Right forelimb (tissue), 1 donor: ENCODE measurements at places on chromosomes 11 and 22.

- no peak for DNase-seq
These were observed 195.1 kb downstream of the OPCML start for GRCh38 chr11:133337193-133337592.

DNA sequence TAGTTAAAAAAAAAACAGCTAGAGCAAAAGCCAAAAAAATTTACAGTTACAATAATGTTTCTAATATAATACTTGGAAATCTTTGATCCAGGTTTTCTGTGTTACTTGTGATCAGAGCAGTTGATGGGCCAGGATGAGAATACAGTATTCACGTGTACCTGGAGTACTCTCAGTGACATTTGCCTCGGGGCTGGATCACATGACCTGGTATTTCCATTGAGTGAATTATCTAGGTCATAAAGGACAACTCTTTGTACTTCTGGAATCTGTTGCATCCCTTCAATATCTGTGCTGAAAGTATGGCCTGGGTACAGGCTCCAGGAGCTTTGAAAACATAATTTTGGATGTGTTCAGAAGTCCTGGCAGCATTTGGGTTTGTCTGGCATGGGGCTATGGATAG lies 93.5 kb downstream of the GRAMD1B start:
- DNase-seq: no peak

GRCh38 chr11:17974246-17974645 lies 38.6 kb downstream of the SERGEF start:
- no peak for DNase-seq

DNA sequence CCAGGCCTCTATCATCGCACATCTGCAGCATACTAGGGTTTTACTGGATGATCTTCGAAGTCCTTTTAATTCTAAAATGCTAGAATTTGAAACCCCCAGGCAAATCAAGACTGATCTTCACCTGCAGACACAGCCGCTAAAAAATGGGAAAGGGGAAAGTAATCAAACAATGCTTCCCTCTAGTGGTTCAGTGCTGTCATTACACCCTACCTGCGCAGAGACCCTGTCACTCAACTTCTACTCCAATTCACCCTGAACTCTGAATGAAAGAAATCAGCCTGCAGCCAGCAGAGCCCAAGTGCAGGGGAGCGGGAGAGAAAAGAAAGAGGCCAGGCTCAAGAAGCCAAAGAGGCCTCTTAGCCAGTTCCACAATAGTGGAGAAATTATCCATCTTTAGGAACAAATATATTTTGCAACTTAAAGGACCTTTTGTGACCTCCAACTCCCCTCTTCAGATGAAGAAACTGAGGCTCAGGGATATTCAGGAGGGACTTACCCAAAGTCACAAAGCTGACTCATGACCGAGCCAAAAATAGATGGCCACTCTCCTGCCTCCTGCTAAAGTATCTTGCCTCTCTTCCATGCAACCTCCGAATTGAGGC lies 33.0 kb downstream of the SERGEF start:
- DNase-seq: peak; percentile 48

DNA sequence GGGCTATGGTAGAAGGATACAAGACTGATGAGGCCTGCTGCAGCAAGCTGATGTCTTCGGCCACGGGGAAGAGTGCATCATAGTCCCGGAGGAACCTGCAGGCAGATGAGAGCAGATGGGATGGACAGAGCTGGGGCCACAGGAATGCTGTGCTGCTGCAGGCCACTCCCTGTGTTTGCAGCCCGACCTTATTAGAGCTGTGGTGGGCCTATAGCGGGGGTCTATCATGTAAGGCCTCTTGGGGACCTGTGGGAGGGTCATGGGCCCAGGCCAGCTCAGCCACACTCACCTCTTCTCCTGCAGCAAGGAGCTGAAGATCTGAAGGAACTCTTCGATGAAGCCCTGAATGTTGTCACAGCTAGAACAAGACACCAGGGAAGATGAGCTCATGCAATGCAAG lies 31.9 kb downstream of the ASCC2 start:
- DNase-seq: no peak

- DNase-seq: no peak
These were observed 115.5 kb upstream of the DDI1 start for GRCh38 chr11:103920933-103921332.

GRCh38 chr11:95923439-95923727 lies 524 bp downstream of the MTMR2 start:
- no peak for DNase-seq

- DNase-seq: no peak
These were observed 63.0 kb downstream of the GAB2 start for GRCh38 chr11:78354408-78355308.

GRCh38 chr11:61297746-61298145 lies 2.6 kb upstream of the VWCE start:
- DNase-seq: peak; percentile 49

DNA sequence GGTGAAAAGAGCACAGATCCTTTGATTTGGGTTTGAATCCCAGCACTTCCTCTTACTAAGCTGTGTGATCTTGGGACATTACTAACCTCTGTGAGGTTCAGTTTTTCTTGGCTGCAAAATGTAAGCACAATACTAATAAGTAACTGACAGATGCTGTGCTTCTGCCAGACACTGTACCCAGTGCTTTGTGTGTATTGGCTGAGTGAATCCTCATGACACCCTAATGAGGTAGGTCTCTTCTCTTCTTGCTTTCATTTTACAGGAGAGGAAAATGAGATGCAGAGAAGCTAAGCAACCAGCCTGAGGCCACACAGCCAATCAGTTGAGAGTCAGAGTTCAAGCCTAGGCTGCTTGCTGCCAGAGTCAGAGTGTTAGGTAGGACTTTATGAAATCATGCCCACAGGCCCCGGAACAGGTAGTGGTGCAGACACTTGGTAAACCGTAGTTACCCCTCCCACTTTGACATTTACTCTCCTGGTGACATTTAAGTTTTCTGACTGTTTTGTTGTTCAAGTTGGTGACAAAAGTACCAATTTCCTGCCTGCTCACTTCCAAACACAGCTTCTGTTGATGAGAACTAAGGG lies 21.2 kb downstream of the PTPRJ start:
- no peak for DNase-seq

DNA sequence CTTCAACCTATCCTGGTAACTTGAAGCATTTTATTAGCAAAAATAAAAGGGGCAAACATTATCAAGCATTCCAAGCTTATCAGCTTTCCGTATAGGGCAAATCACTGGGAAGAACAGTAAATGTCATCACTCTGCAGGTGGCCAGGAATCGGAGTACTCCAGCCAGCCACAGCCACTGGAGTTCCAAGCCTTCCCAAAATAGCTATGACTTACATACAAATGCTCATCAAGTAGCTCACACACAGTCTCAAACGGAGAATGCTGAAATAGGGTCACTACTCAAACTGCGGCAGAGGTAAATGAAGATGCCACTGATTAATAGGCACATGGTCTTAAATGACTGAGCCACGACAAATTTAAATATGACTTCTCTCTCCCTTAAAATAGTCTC lies 2.1 kb downstream of the USP28 start:
- DNase-seq: no peak

DNA sequence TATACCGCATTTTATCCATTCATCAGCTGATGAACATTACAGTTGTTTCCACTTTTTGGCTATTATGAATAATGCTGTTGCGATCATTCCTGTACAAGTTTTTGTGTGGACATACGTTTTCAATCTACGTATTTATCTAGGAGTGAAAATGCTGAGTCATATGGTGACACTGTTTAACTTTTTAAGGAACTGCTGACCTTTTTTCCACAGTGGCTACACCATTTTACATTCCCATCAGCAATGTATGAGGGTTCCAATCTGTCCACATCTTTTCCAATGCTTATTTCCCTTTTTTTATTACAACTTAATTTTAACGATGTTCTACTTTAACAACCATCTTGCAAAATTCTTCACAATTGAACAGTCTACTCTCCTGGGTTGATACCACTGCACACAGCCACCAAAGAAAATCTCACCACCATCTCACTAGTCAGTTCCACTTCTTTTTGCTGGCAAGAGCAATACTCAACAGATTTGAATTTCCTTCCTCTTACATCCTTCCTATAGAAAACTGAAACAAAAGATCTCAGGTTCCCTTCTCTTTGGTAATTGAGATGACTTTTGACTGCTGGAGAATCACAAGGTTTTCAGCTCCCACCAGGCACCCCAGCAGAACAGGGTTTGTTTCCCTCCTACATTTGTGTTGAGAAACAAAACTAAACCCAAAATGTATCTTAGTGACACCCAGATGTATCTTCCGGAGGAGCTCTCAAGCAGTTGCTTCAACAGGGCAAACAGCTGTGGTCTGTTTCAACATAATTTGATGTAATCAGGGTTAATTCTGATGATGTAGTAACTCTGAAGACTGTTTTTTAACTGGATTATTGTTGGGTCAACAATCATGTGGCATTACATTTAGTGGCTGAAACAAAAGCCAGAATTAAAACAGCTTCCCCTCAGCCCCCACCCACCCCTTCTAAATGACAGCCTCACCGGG lies 7.0 kb upstream of the GAB2 start:
- DNase-seq: no peak

GRCh38 chr11:19670030-19670791 lies 42.4 kb upstream of the NAV2 start:
- no peak for DNase-seq

- no peak for DNase-seq
These were observed at the start of gene TBX10 for GRCh38 chr11:67639438-67639859. TBX10 (minus strand) TSS chr11:67639763; CDS start chr11:67639472, 291 bp downstream.

DNA sequence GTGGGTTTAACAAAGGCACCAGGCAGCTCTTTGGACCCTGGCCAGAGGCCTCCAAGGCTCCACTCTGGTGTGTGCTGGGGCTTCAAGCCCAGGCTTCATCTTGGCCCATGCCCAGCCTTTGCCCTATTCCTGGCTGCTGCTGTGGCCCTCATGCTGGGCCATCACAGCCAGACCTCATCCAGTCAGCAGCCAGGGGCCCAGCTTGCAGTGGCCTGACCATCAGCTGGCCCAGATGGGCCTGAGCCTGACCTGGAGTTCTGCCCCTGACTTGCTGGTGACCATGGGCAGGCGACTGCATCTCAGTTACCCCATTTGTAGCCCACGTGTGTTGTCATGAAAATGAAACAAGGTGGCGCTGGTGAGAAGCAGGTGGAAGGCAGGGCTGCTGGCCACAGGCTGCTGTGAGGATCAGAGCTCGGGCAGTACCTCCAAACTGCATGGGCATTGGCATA lies 76.1 kb downstream of the MED15 start:
- DNase-seq: no peak

DNA sequence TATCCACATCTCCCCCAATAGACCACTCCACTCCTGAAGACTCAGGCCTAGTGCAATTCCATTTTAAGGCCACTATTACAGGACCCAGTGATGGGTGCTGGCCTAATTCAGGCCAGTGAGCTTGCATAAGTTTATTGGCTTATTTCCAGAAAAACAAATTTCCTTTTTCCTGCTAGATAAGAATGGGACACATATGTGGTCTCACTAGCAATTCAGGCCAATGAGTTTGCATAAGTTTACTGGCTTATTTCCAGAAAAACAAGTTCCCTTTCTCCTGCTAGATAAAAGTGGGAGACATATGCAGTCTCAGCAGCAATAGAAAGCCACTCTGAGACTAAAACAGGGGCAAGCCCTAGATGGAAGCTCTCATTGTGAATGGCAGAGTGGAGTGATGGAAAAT lies 22.4 kb downstream of the ADM start:
- no peak for DNase-seq

DNA sequence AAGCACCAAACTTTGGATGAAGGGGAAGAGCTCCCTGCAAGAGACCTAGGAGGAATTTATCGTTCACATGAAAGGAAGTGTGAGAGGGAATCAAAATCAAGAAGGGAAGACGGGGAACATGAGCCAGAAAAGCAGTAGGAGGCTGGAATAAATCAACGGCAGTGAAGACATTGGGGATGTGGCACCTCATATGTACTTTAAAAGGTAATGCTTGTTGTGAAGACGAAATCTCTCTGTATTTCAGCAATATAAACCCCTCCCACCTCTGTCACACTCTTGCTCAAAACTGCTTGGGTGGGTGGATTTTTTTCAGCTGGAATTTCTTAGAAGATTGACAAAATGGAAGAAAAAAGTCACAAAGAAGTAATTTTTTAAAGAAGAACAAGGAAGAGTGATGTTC lies 243.5 kb downstream of the BUD13 start:
- DNase-seq: no peak

GRCh38 chr22:47249370-47249928 lies 487.0 kb downstream of the TBC1D22A start:
- no peak for DNase-seq

DNA sequence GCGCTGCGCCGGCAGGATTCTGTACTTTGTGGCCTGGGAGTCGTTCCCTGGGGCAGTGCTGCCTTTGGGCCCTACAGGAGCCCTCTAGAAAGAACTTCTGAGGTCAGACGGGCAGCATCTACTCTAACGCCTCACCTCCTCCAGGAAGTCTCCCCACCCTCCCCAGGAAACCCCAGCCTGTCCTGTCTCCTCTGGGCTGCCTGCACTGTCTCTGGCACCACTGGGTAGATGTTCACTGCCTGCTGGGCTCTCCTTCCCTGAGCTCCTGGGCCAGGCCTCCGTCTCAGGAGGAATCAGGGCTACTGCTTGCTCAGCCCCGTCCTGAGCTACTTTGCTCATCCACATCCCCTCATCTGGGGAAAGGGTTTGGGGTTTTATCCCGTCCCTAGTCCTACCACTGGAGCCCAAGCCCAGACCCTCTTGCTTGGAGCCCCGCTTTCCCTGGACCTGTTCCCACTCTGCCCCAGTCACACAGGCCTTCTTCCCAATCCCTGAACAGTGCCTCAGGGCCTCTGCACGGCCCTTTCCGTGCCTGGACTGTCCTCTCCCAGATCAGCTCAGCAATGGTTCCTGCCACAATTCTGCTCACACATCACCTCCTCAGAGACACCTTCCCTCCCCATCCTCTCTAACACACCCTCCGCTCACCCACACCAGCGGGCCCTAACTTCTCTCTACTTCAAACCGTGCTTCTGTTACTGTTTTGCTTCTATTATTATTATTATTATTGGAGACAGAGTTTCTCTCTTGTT lies 11.3 kb upstream of the TREH start:
- no peak for DNase-seq

- no peak for DNase-seq
These were observed 30.2 kb downstream of the LRP5 start for GRCh38 chr11:68342459-68343158.

GRCh38 chr11:78972177-78972576 lies 397.5 kb upstream of the NARS2 start:
- DNase-seq: no peak

DNA sequence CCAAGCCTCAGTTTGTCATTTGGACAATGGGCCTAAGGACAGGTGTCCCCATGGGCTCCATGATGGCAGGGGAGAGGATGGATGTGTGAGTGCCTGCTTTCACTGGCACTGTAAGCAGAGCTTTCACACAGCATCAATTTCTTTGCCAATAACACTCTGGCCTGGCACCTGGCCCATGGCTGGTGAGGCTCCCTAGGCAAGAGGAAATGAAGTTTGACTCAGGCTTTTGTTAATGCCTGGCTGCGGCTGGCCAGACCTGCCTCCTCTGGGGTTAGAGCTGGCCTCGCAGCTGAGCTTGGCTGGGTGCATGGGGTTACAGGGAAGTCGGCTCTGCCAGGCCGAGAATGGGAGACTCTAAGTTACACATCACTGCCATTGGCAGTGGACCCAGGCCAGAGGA lies 30.0 kb upstream of the SEZ6L start:
- no peak for DNase-seq
